ENCODE measurements at places on chromosomes 3 and 15.

DNA sequence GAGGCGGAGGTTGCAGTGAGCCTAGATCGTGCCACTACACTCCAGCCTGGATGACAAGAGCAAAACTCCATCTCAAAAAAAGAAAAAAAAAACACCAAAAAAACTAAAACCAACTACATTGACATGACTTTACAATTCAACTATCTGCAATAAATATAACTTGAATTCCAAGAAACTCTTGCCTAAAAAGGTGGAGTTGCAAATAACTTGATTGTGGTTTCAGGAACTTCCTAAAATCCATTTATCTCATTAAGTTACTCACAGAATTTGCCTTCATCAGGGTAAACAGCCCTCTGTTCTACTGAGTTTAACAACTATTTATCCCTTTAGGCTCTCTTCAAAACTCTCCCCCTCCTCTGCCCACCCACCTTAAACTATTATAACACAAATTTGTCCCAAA, 2.7 kb upstream of the MAPK6 start:
- DNase-seq = no peak

- DNase-seq = no peak
Observed at GRCh38 chr15:59687836-59688235, 1.3 kb downstream of the BNIP2 start.

GRCh38 chr3:141499284-141499683, 12.5 kb downstream of the RASA2 start:
- DNase-seq = no peak

- DNase-seq = no peak
Observed at GRCh38 chr3:156291272-156292123, 171.1 kb downstream of the KCNAB1 start.

- no peak for DNase-seq
Observed at GRCh38 chr3:52555056-52555455, 18.7 kb downstream of the UQCC5 start.

GRCh38 chr3:12336099-12336498, 47.2 kb downstream of the PPARG start:
- DNase-seq = no peak

DNA sequence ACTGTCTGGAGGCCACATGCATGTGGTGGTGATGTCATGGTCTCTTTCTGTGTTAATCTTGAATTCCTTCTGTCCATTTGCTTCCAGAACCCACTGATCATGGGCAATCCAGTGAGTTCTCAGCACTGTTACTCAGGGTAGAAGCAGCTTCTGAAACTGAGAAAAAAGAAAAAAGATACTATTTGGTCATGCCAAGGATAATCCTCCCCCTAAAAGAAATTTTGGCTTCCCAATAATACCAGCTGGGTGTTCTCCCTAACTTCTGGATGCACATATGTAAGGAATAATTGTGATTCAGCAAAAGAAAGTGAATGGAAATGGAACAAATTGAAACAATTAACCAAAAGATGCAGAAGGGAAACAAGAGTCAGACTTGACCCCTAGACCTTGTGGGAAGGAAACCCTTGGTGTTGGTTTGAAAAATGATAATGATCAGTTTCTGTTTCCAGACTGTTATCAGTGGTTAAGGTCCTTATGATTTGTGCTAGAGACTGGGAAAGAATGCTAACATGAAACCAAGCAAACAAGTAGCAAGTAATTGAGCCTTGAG, 92.3 kb downstream of the RBMS3 start:
- DNase-seq = no peak

DNA sequence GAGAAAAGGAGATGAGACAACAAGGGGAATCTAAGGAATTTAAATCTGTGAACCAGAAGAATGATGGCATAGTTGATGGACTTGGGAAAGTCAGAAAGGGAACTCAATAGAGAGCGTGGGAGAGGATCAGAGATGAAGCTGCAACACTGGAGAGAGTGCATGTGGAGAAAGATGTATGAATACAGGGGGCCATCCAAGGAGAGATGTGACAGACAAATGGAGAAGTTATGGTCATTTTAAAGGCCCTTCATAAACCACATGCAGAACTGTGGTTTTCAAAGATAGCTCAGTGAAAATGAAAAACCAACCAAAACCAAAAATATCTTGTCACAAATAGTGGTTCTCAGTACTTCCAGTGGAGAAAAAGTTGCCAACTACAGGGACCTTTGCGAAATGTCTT, 265.2 kb downstream of the SUCLG2 start:
- DNase-seq = no peak

GRCh38 chr3:144593881-144594280, 622.3 kb downstream of the DIPK2A start:
- no peak for DNase-seq

GRCh38 chr3:4776980-4777581, 202.2 kb upstream of the BHLHE40 start:
- no peak for DNase-seq

DNA sequence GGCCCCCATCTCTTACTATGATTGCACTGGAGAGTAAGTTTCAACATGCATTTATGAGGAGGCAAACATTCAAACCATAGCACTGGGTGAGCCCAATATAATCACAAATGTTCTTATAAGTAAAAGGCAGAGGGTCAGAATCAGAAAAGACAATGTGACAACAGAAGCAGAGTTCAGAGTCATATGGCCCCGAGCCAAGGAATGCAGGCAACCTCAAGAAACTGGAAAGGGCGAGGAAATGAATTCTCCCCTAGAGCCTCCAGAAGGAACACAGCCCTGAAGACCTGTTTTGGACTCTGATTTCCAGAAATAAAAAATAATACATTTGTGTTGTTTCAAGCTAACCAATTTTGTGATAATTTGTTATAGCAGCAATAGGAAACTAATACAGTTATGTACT, 81.3 kb upstream of the ABI3BP start:
- no peak for DNase-seq

- no peak for DNase-seq
Observed at GRCh38 chr15:87582169-87582568, 674.4 kb downstream of the NTRK3 start.

DNA sequence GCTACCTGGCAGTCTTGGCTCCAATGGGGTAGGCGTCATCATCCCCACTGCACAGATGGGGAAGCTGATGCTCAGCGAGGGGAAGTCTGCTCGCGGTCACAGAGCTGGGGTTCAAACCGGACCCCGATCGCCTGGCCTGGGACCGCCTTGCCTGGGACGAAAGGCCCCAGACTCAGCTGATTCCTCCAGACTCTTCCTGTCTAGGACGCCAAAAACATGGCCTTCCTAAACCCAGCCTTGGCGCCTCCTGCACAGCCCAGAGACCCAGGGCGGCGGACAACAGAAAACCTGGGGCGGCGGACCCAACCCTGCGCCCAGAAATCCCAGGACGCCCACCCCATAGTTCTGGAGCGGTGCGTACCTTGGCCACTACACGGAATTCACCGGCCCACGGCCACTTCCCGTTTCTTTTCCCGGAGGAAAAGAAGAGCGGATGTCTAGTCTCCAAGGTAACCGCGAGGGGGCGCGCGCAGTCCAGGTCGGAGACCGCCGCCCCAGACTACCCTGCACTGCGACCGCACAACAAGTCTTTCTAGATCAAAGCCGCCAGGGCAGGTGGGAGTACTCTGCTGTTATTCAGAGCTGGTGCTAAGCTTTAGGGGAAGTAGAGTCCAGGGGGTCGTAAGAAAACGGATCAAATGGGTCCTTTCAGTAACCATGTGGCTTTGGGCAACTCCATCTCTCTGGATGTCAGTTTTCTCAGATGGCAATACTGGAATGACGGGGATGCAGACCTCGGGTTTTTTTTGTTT, 4.9 kb upstream of the IL17RD start:
- DNase-seq = peak; percentile 66

DNA sequence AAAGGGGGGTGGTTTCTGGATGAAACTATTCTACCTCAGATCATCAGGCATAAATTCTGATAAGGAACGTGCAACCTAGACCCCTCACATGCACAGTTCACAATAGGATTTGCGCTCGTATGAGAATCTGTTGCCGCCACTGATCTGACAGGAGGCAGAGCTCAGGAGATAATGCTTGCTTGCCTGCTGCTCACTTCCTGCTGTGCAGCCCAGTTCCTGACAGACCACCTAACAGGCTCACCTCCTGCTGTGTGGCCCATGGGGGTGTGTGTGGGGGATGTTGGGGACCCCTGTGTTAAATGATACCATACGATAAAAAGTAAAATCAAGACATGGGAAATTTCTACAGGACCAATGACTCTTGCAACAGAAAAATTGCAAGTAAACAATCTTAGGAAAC, 24.0 kb downstream of the CP start:
- DNase-seq = no peak

DNA sequence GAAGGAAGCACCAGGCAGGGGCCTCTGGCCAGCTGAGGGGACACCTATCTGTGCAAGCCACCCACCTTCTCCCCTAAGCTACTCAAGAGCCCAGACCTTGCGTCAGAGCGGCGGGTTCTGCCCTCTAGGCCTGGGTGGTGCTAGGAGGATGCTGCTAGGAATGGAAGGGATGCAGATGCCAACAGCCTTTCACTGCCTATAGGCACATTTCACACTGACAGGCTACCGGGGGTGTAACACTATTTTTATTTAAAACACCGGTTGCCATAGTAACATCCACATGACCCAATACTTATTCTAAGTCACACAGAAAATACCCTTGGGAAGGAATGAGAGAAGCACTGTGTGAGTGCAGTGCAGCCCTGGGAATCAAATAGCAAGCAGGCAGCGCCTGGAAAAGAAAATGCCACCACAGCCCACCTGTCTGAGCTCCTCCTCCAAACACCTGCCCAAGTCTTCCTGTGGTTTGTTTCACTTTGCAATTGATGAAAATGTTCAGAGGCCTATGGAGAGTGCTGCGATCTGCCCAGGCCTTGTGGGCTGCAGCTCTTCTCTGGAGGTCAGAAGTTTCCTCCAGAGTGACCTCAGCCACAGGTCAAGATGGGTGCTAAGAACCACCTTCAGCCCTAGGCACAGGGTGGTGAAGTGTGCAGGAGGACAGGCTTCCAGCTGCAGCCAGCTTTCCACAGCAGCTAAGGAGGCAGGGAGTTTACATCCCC, 113.5 kb upstream of the TOPAZ1 start:
- no peak for DNase-seq

DNA sequence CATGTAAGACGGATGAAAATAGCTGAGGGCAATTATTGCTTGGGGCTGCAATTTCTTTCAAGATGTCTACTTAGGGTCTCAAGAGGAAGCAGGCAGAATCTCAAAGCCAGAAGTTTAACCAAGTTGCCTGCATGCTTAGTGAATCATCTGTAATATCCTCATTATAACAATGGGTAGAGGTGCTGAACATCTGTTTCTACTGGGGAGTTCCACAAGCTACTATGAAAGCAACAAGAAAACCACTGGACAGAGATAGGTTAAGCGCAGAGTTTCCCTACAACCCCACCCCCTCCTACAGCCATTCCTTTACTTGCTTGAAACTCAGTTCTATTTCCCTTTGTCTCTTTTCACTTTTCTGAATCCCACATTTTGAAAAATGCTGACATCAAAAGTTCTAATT, 759.4 kb upstream of the GBE1 start:
- DNase-seq = no peak

GRCh38 chr3:101512396-101512645, 691 bp downstream of the SENP7 start:
- no peak for DNase-seq

DNA sequence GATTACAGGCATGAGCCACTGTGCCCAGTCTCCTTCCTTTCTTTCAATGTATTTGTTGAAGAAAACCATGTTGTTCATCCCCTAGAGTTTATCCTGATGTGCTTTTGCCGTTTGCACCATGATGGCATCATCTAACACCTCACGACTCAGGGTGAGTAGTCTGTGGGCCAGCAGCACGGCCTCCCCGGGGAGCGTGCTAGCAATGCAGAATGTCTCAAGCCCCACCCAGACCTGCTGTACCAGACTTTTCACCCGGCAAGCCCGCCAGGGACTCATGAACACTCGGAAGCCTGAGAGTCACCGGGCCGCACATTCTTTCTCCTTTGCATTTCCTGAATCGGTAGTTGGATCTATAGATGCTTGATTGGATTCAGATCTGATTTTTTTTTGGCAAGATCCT, 64.6 kb downstream of the RPN1 start:
- no peak for DNase-seq

DNA sequence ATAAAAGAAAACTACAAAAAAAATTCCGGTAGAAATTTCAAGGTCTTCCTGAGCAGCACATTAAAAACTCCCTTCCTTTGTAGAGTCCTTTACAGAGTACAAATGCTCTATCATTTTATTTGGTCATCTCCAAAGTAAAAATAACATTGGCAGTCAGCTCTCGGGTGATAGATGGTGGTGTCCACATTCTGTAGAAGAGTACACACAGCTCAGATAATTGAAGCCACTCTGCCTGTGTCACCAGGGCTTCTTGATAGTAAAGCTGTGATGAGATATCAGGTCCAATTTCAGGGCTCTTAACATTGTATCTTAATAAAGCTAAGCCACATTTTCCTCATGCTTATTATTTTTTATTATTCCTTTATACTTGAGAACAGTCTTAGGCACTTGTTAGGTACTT, 371.6 kb downstream of the TAFA4 start:
- DNase-seq = no peak

GRCh38 chr3:146646261-146646660, 41.1 kb upstream of the PLSCR5 start:
- DNase-seq = no peak

DNA sequence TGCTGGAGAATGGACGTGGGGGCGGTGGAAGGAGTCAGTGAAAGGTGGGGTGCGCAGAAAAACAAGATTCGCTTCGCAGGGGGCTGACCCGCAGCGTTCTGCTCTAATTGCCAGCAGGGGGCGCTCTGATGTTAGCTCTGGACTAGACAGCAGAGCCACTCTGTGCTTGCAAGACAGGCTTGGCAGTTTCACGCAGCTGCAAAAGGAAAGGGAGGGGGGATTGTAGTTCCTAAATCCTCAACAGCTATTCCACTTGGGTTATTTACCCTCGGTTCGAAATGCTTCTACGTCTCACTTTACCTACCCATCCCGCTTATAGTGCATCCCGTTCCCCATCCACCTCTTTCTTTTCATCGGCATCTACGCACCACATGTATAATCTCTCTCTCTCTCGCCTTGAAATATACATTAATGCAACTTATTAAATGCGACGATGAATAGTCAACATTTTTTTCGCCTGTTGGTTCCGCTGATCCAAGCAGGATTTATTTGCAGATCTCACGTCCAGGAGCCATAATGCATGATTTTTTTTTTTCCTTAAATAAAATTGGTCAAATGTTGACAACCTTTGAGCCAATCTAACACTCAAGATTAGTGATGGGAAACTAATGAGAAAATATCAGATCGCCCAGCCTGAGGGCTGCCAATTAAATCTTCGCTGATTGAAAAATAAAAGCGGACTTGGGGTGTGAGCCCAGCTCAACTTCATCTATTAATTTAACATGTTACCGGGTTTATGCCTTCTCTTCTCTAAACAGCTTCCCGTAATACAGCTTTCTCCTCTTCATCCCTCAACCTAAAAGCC, 216.4 kb downstream of the MEIS2 start:
- DNase-seq = peak; percentile 82
